ENCODE measurements at places on chromosomes 1 and 21.

GRCh38 chr1:191174298-191174697, 696.6 kb upstream of the BRINP3 start:
- DNase-seq, result no peak

DNA sequence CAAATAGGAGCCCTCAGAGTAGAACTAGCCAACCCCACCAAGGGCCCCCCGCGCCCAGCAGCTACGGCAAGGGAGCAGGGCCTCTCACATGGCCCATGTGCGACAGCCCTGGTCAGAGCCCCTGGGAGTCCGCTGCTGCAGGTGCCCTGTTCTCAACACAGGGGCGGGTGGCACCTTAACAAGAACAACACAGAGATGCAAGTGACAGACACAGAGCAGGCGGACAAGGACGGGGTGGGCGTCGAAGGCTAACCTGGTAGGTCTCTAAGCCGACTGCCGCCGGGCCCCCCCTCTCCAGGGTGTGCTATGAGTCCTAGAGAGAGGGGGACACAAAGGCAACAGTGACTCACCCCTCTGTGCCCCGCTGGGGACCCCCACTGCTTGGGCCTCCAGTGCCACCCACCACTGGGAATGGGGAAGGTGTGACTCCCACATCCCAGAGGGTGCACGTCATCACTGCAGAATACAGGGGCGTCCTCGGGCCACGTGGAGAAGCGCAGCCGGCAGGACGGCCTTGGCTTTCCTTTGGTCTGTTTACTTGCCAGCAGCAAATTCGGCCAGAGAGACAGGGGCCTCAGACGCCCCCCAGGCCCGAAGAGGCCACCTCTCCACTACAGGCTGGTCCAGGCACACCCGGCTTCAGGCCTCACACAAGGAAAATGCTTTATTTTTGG, 44.8 kb downstream of the PRDM15 start:
- no peak for DNase-seq

GRCh38 chr1:25043228-25043580, 113.1 kb upstream of the RUNX3 start:
- no peak for DNase-seq

GRCh38 chr1:17561247-17561548, 21.7 kb downstream of the ARHGEF10L start:
- DNase-seq, result no peak

DNA sequence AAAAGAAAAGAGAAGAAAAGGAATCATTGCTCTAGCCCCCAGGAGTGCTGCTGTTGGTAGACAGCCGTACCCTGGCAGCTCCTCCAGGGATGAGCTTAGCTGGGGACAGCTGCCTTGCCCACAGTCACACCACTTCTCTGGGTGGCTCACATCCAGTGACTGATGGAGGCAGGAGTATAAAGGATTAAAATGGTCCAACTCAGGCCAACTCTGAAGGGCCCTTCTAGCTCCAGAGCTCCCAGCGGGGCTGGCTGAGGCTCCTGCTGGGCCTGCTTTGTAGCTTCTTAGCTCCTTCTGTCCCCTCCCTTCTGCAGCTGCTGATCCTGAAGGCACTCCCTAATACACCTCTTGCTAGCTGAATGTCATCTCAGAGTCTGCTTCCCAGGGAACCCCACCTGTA, 4.4 kb downstream of the CITED4 start:
- no peak for DNase-seq

DNA sequence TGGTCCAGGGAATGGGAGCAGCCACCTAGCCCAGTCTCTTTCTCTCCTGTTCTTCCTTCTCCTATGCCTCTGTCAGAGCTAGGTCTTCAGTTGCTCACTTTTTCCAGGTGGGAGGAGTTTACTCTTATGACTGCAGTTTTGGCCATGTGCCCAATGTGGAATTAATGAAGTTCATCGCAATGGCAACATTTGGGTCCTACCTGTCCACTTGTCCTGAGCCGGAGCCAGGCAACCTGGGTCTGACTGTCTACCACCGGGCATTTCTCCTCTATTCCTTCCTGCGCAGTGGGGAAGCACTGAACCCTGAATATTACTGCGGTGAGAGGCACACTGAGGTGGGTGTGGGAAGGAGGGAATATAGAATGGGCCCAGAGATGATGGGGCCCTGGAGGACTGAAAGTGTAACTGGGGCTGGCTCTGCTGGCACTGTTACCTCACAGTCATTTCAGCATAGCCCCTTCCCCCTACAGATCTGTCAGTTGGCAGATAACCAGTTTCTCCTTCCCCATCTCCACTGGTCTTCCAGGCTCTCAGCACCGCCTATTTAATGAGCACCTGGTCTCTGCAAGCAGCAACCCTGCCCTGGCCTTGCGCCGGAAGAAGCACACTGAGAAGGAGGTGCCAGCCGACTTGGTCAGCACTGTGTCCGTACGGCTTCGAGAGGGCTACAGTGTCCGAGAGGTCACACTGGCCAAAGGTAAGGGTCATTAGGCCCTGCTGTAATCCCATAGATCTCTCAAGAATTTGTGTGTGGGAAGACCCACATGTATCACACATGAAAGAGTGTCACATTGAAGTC, 30.1 kb downstream of the SZT2 start:
- no peak for DNase-seq

Data from activated CD4-positive, alpha-beta T cell treated with anti-CD3 and anti-CD28 coated beads for 1 hour (primary cell).